ENCODE measurements at places on chromosomes 2 and 18.

GRCh38 chr2:230751062-230751461 lies 38.4 kb downstream of the CAB39 start:
- DNase-seq, result no peak

GRCh38 chr2:236608710-236609109 lies 39.1 kb downstream of the ACKR3 start:
- DNase-seq, result no peak

- no peak for DNase-seq
These were observed 25.3 kb upstream of the SETBP1 start for GRCh38 chr18:44655435-44655834.

DNA sequence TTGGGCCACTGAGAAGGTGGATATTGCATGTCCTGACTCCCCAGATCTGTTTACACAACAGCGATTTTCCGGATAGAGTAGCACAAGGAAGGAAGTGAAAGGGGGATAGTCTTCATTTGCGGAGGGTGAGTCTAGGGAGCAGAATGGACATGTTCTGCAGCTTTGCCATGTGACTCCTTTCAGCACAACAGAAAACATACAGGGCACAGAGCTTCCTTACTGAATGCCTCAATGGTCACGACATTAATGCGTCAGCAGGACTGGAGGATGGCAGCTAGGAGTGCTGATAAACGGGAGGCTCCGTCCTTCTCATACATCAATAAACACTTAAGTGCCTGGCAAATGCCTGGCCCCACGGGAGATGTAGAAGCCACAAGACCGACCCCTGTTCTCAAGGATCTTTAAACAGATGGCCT lies 163.0 kb downstream of the FAM210A start:
- DNase-seq, result peak; percentile 68

- DNase-seq, result peak; percentile 98
These were observed at the start of gene NDUFV2 for GRCh38 chr18:9102508-9103375. Gene NDUFV2 (plus strand): TSS chr18:9102699. CDS start chr18:9102744, 45 bp downstream.

GRCh38 chr2:128435576-128436478 lies 117.2 kb upstream of the HS6ST1 start:
- DNase-seq, result peak; percentile 33

DNA sequence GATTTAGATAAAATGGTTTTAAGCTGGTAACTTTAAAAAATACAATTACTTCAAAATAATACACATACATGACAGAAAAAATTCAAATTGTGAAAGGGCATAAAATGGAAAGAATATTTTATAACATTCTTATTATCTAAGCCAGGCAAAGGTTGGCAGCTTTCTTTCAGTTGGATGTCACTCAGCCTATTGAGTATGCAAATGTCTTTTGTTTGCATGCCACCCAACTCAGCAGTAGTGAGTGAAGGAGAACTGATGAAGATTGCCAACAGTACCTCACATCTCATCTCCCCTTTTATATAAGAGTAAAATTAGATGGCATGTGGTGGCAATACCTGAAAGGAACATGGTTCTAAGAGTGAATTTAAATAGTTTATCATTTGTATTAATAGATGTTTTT lies 24.8 kb downstream of the BMPR2 start:
- no peak for DNase-seq

- no peak for DNase-seq
These were observed 192.9 kb downstream of the HAUS1 start for GRCh38 chr18:46297124-46297523.

DNA sequence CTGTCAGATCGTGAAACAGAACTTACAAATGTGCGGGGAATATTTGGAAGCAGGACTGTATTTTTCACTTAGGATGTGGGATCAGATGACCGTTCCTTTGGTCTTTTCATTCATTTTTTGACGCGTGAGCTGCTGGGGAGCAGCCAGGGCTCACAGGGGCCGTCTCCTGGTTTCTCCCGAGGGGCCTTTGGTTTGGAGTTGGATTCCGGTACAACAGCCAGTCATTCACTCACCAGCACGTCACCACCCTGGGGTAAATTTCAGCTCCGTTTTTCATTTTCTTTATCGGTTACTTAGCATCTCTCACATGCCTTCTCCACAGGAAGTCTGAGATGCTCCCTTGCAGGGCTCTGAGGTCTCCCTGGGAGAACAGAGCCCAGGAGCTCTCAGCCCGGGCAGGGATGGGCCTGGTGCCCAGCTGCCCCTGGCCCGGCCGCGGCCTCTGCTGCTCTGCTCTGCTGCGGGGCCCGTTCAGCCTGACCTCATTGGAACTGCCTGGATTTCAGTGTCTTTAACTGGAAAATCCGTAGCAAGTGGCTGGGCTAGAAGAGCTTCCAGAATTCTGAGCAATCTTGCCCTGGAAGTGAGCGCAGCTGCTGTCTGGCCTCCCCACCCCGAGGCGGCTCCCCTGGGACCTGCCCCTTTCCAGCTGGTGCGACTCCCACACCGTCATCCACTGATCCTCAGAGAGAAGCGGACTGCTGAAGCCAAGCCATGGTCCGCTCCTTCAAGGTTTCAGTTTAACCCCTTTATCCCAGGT lies 335.6 kb downstream of the EIPR1 start:
- no peak for DNase-seq

- no peak for DNase-seq
These were observed 26.9 kb downstream of the KLHL29 start for GRCh38 chr2:23411752-23412431.

DNA sequence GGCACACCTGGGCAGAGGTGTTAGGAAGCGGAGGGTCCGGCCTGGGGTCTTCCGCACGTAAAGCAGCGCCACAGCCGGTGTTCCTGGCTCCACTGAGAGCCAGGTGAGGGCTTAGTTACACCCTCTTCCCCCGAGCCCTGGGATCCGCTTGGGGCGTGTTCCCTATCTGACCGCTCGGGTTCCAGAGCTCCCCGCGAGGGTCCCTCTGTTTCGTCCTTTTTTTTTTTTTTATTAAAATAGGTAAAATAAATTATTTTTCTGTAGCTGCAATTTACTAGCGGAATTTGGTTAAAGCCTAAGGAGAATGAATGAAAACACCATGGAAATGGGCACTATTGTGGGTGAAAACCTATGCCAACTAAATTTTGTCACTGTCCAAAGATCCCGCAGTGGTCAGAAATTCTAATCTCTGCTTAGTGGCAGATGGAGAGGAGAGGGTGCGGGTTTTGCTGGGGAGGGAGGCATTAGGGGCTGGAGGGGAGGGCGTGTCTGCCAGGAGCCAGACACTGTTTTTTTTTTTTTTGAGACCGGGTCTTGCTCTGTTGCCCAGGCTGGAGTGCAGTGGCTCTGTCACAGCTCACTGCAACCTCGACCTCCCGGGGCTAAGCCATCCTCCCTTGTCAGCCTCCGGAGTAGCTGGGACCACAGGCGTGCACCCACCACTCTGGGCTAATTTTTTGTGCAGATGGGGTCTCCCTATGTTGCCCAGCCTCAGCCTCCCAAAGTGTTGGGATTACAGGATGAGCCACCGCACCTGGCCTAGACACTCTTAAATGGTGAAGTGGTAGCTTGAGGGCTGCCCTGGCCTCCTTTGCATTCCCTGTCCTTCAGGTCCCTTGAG lies 834 bp downstream of the PDCL3 start:
- DNase-seq, result no peak

DNA sequence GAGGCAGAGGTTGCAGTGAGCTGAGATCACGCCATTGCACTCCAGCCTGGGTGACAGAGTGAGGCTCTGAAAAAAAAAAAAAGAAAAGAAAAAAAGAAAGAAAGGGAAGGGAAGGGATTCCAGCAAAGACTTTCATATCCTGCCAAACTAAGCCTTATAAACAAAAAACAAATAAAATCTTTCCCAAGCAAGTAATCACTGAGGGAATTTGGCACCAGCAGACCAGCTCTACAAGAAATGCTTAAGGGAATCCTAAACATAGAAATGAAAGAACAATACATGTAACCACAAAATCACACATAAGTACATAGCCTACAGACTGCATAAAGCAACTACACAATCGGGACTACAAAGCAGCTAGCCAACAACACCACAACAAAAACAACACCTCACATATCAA lies 79.1 kb downstream of the TRABD2A start:
- no peak for DNase-seq

GRCh38 chr2:6866275-6866671 lies 566 bp upstream of the CMPK2 start:
- no peak for DNase-seq

DNA sequence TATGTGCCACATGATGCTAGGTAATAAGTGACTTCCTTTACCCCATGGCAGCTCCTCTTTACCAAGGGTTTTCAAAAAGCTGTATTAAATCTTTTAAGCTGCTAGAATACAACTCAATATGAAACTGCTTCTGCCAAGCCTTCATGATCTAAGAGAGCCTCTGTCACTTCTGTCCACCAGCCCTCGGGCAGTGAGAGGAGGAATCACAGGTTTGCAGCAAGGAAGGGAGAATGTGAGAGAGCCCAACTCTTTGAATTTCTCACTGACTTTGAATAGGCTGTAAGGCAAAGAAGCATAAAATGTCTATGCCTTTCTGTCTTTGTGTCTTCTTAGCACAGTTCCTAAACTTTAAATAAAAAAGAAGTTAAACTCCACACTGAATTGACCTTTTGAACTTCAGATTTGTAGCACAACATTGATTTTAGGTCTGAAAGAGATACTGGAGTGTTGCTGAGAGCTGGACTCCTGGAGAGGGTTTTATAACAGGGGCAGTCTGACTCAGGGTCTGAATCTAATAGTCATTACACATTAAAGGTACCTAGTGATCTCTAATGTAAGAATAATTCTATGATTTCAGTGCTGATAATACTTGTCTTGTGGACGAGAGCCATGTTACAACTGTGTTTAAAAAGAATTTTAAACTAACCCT lies 48.1 kb upstream of the SATB2 start:
- no peak for DNase-seq

GRCh38 chr2:15313657-15314056 lies 247.5 kb downstream of the NBAS start:
- DNase-seq, result no peak

GRCh38 chr2:120293096-120294007 lies 40.7 kb downstream of the RALB start:
- DNase-seq, result no peak

DNA sequence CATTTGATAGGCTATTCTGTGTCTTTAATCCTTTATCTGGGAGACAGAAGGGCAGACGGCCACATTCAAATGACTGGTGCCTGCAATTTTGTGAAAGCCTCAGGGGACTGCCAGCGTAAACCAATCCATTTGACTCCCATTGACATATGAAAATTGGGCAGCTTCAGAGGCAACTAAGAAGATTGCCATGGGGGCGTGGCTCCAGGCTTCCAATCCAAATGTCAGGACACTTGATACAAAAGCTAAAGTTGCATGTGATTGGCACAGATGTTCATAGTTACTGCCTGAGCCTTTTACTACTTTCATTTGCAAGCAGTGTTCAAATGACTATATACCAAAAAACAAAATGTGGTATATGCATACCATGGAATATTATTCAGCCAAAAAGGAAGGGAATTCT lies 42.0 kb downstream of the SPC25 start:
- no peak for DNase-seq

GRCh38 chr2:239236043-239236807 lies 164.6 kb downstream of the HDAC4 start:
- DNase-seq, result no peak

GRCh38 chr2:55519938-55520885 lies 694 bp downstream of the CFAP36 start:
- DNase-seq, result peak; percentile 28

GRCh38 chr2:88880441-88880953 lies 189.0 kb downstream of the RPIA start:
- no peak for DNase-seq

- peak; percentile 38 for DNase-seq
These were observed 67.0 kb downstream of the SFXN5 start for GRCh38 chr2:73004466-73004865.

GRCh38 chr2:41782306-41783158 lies 265.3 kb upstream of the PKDCC start:
- DNase-seq, result no peak

- DNase-seq, result no peak
These were observed 31.5 kb upstream of the SPTBN1 start for GRCh38 chr2:54424555-54425163.

GRCh38 chr2:111161971-111162370 lies 41.3 kb downstream of the BCL2L11 start:
- peak; percentile 84 for DNase-seq

GRCh38 chr2:7774481-7774880 lies 857.3 kb downstream of the RNF144A start:
- no peak for DNase-seq

GRCh38 chr2:68901199-68901514 lies 30.0 kb upstream of the BMP10 start:
- DNase-seq, result no peak

DNA sequence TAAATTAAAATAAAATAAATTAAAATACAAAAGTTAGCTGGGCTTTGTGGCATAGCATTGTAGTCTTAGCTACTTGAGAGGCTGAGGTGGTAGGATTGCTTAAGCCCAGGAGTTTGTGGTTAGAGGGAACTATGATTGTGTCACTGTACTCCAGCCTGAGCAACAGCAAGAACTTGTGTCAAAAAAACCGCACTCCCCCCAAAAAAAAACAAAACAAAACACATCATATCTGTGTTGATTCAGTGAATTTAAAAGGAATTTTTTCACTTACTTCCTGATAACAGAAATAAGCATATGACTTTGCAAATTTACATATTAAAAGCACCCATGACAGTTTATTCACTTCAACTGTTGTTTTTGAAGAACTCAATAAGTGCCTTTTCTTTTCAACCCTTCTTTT lies 68.1 kb upstream of the PELI1 start:
- DNase-seq, result no peak

- DNase-seq, result no peak
These were observed 5.7 kb upstream of the TMEM178A start for GRCh38 chr2:39659765-39660611.

DNA sequence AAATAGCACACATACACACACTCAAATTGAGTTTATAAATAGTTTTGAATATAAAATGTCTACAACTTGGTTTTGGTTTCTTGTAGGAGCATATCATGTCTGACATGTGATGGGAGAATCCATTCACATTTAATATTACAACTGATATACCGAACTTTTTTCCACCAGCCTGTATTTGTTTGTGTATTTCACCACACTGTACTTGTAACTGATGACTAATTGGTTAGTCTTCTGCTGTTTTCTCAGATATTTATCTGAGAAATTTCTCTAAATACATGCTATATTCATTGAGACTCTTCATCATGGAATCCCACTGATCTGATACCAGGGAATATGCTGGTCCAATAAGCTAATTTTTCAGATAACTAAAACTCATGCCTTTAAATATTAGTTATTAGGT lies 56.3 kb upstream of the UBXN4 start:
- DNase-seq, result no peak

GRCh38 chr2:230814616-230815015 lies 50.1 kb upstream of the ITM2C start:
- no peak for DNase-seq

DNA sequence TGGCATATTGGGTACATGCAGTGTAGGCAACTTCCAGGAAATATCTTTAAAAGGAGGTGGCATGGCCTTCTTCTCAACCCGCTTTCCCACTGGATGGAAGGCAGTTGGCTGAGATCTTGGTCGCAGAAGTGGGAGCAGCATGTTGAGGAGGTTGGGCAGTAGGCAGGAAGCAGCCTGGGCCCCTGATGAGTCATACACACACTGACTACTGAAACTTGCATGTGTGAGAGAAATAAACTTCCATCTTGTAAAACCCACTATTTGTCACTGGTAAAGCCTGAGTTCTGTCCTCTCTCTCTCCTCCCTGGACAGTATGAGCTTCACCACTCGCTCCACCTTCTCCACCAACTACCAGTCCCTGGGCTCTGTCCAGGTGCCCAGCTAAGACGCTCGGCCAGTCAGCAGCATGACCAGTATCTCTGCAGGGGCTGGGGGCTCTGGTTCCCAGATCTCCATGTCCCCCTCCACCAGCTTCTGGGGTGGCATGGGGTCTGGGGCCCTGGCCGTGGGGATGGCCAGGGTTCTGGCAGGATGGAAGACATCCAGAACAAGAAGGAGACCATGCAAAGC lies 233.8 kb upstream of the SPRED2 start:
- no peak for DNase-seq

Data from tibial artery (tissue), 4 donors.